Right ventricle myocardium inferior (tissue), 1 donor: ENCODE measurements at places on chromosomes 11 and 22. TPM values are rescaled to one million over a fixed set of nuclear protein-coding genes. Genes with fewer than 3 reads are reported as not detected.

The SEPTIN5 gene
- 120 TPM for total RNA-seq

The C11orf42 gene
- total RNA-seq, result not detected

The OR51E2 gene
- 0.30 TPM for total RNA-seq

The SAC3D1 gene
- total RNA-seq, result 7.5 TPM

The CATSPER1 gene
- total RNA-seq, result not detected

The SCGB1C1 gene
- not detected for total RNA-seq

The PYGM gene
- total RNA-seq, result 179 TPM

GRCh38 chr11:2129308-2129698, 9.9 kb downstream of the IGF2 start:
- DNase-seq, result no peak

DNA sequence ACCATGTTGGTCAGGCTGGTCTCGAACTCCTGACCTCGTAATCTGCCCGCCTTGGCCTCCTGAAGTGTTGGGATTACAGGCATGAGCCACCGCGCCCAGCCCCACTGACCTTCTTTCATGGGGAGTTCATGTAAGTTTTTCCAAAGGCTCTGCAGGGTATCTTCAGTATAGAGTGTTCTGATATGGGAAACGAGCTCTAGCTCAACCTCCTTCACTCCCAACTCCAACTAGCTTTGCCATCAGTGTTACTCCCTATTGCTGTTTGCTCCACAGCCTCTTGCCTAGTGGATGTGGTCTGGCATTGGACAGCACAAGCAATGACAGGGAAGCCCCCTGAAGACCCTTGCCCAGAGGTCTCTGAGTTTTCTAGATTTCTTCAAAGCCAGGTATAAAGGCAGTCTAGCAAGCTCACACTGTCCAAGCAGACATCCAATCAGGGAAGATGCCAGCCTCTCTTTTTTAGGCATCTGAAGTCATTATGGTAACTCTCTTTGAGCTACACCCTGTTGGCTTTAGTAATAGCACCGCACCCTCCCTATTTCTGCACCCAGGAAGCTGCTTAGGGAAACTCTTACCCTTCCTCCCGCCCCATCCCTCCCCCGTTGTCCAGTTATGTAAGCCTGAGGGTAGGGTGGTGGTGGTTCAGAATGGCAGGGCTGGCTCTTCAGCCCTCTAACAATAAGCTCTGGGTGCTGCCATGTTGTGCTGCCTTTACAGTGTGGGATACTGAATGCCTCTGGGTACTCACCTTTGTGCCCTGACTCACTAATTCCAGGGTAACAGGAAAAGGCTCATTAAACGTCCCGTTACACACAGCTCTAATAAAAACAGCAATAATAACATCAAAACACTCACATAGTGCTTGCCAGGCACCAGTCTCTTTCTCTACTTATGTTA, 41.4 kb upstream of the CLDN5 start:
- DNase-seq, result no peak

- DNase-seq, result no peak
Observed at GRCh38 chr11:59857439-59858434, 8.6 kb downstream of the TCN1 start.

GRCh38 chr11:19633276-19633675, 79.4 kb upstream of the NAV2 start:
- peak; percentile 77 for DNase-seq

- DNase-seq, result no peak
Observed at GRCh38 chr11:115153135-115153534, 351.1 kb downstream of the CADM1 start.

GRCh38 chr11:66277471-66278362, at the start of gene CNIH2:
Gene CNIH2 (plus strand): TSS chr11:66278175. CDS start chr11:66278457, 282 bp downstream.
- DNase-seq, result no peak

GRCh38 chr11:230431-230830, 5.7 kb downstream of the SIRT3 start:
- DNase-seq, result no peak

DNA sequence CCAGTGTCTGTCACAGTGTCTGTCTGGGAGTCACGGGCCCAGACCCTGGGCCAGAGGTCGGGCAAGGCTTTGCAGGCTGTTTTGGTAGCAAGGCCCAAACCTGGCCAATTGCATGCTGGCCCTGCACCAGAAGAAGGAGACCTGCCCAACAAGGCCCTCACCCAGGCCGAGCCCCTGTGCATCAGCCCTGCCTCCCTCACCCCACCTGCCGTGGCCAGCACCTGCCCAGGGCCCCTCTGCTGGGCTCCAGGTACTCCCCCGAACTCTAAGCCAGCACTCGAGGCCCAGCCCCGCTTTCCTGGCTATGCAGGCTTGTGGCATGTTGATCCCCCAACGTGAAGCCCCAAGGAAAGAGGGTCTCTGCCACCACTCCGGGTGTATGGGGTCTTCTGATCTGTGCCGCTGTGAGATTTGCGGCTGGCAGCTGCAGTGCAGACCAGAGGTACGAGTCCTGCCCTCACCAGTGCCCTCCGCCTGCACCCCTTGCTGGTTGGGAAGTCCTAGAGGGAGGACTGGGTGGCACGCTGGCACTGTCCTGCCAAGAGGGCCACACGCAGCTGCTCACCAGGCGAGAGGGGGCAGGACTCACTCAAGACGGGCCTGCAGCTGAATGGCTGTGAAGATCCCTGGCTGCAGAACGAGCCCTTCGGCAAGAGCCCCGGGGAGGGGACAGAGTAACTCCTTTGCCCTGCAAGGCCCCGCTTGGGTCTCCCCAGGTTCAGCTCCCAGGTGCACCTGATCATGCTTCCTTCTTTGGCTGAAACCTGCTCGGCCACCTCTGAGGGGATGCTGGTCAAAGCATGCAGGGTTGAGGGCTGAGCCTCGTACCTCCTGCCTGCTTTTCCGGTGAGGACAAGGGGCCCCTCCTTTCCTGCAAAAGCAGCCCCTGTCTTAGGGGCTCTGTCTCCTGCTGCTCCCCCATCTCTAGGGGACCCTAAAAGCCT, 6.7 kb upstream of the SEPTIN5 start:
- DNase-seq, result no peak

GRCh38 chr11:135036488-135037297, 624.7 kb upstream of the B3GAT1 start:
- no peak for DNase-seq

GRCh38 chr11:10317151-10317755, 12.4 kb downstream of the ADM start:
- no peak for DNase-seq

DNA sequence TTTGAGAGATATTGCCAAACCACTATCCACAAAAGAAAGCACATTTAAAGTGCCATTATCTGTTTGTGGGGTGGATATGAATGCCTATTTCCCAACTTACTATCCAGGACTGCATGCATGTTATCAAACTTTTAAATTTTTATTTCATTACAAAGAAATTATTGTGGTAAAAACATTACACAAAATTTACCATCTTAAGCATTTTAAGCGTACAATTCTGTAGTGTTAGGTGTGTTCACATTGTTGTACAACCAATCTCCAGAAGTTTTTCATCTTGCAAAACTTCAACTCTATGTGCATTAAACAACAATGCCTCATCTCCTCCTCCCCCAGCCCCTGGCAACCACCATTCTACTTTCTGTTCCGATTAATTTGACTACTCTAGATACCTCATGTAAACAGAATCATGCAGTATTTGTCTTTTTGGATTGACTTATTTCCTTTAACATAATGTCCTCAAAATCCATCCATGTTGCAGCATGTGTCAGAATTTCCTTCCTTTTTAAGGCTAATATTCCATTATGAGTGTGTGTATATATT, 17.6 kb upstream of the CD44 start:
- no peak for DNase-seq

DNA sequence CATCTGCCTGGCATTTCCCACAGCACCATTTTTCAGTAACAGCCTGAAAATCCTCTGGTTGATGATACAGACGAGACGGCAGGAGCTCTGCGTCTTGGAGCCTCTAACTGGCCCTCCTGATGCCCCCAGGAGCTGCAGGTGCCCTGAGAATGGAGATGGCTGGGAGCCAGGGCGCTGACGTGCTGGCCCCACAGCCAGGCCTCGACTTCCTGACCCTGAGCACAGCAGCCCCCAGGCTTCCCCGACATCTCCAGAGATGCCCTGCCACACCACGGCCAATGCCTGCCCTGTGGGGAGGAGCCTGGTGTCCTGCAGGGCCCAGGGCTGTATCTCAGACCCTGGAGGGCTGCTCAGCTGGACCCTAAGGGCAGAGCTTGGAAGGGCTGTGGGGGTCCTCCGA, 21.5 kb downstream of the TOLLIP start:
- peak; percentile 18 for DNase-seq

- DNase-seq, result no peak
Observed at GRCh38 chr11:87897071-87897470, 278.2 kb downstream of the RAB38 start.

DNA sequence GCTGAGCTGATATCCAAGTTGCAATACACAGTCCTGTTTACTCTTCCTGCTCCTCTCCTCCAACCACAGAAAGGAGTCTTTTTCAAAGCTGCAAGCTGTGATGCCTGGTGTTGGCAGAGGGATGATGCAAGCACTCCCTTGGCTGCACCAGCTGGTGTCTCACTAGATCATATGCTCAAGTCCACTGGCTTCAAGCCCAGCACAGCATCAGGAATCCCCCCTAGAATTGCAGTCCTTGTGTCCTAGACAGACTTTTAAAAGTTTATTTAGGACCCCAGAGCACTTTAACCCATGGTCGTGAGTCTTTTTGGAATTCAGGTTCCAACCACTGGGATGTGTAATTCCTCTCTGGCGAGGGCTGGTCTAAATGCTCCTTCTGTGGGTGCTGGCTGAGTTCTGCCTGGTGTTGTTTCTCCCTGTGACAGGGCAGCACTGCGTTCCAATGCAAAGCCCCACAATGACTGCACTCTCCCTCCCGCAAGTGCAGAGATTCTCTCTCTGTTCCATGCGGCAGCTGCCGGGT, 1.9 kb upstream of the HEPN1 start:
- no peak for DNase-seq

- no peak for DNase-seq
Observed at GRCh38 chr11:65585396-65586246, 9.8 kb downstream of the EHBP1L1 start.

- DNase-seq, result peak; percentile 85
Observed at GRCh38 chr22:28009272-28009827, 90.3 kb upstream of the PITPNB start.

DNA sequence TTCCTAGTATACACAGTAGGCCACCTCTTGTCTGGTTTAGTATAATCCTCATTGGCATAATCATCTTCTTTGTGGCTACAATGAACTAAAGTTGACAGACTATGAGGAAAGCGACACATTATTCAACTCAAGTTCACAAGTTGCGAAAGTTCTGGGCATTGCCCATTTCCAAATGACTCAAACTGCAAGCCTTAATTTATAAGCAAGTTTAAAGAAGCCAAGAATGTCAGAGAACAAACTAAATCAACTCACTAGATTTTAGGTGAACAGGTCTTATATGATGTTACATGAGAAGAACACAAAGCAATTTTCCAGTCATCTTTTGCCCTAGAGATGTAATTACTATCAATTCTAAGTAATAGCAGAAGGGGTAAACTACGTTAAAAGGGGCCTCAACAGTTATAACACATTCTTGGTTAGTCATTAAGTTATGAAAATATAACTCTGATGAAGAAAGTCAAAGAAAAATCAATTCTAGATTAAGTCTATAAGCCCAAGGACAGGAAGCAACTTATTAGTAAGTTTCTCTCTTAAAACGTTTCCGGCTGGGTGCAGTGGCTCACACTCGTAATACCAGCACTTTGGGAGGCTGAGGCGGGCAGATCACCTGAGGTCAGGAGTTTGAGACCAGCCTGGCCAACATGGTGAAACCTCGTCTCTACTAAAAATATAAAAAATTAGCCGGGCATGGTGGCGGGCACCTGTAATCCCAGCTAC, 21.5 kb downstream of the PICALM start:
- DNase-seq, result no peak

GRCh38 chr11:128962896-128963295, 20.2 kb upstream of the TP53AIP1 start:
- no peak for DNase-seq

GRCh38 chr11:74714904-74715303, 16.3 kb downstream of the CHRDL2 start:
- DNase-seq, result no peak

DNA sequence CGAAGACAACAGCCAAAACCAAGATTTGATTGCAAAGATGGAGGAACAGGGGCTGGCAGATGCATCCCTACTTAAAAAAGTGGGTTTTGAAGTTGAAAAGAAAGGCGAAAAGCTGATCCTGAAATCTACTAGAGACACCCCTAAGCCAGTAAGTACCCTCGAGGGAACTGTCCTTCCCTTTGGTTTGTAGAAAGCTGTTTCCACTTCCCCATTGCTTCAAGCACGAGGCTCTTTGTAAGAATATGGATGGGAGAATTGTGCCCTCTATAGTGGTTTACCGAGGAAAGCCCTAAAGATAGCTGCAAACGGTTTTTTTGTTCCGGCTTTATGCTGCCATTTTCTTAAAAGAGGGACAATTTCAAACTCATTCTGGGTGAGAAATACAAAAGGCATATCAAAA, 133.9 kb downstream of the WNT7B start:
- no peak for DNase-seq

DNA sequence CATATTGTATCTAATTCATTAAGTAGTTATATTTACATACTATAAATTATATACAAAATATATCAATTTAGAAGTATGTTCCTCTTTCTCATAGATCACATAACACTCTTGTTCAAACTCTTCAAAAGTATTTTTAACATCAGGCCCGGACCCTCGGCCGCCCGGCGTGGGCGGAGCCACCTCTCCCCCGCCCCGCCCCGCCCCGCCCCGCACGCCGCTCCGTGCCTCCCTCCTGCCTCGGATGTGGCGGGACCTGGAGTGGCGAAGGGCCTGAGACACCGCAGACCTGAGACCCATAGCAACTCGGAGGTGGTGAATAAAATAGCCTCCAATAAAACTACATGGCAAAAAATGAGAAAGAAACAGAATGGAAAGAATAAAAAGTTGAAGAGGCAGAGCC, 105.9 kb upstream of the BDNF start:
- no peak for DNase-seq

DNA sequence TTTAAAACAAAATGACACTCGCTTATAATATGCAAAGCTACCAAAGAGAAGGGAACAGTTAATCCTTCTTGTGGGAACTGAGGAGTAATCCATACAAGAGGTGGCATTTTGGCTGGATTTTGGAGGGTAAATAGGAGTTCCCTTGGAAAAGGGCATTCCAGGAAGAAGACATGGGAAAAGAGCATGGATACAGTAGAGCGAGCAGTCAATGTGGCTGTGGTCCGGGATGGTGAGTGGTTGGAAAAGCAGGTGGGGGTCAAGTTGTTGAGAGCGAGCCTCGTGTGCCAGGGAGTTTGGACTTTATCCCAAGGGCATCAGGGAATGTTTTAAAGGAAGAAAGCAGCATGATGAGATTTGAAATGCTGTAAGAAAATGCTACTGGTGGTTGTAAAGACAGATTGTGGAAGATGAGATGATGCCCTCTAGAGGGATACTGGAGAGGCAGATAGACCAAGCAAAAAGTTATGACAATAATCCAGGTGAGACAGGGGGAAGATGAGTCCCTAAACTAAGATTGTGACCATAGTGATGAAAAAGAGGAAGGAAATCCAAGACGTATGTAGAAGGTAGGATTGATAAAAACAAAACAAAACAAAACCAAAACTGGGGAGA, 3.8 kb upstream of the MMP7 start:
- DNase-seq, result no peak
